ENCODE measurements at places on chromosomes 11 and 22. TPM values are rescaled to one million over a fixed set of nuclear protein-coding genes. Genes with fewer than 3 reads are reported as not detected.

The OR6A2 gene
- total RNA-seq: not detected

DNA sequence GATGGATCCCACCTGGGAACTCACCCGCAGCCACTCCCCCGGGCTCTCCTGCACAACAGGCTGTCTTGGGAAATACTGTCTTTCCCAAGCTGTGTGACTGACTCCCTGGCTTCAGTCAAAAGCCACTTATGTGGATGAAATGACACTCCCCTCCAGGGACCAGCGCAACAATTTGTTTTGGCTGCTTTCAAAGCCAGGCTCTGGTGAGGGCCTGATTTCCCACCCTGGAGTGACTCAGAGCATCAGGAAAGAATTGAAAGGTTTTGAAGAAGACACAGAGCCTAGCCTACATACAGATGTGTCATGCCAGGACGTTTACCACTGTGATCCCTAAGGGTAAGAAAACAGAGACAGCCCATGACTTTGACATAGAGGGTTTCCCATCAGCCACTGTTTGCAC, 550.5 kb downstream of the MIAT start:
- H3K4me3 ChIP-seq: no peak overlapping the region
- no peak for DNase-seq
- H3K4me1 ChIP-seq: peaks cover 4% of the 10 kb centered on the region

GRCh38 chr11:47857892-47858543, 9.9 kb upstream of the NUP160 start:
- no peaks in the 10 kb centered on the region for H3K36me3 ChIP-seq
- no peak overlapping the region for H3K27ac ChIP-seq
- DNase-seq: no peak

GRCh38 chr22:49192180-49192856, 635.4 kb downstream of the BRD1 start:
- H3K36me3 ChIP-seq: no peaks in the 10 kb centered on the region
- no peaks in the 10 kb centered on the region for H3K27me3 ChIP-seq
- no peaks in the 10 kb centered on the region for H3K4me1 ChIP-seq
- no peak overlapping the region for H3K27ac ChIP-seq

- no peak overlapping the region for H3K27ac ChIP-seq
- peak; percentile 66 for DNase-seq
- H3K4me3 ChIP-seq: no peak overlapping the region
- no peaks in the 10 kb centered on the region for H3K36me3 ChIP-seq
- no peaks in the 10 kb centered on the region for H3K27me3 ChIP-seq
Observed at GRCh38 chr22:42294034-42294985, 23.9 kb upstream of the TCF20 start.

The FUT4 gene
- 9.7 TPM for total RNA-seq

DNA sequence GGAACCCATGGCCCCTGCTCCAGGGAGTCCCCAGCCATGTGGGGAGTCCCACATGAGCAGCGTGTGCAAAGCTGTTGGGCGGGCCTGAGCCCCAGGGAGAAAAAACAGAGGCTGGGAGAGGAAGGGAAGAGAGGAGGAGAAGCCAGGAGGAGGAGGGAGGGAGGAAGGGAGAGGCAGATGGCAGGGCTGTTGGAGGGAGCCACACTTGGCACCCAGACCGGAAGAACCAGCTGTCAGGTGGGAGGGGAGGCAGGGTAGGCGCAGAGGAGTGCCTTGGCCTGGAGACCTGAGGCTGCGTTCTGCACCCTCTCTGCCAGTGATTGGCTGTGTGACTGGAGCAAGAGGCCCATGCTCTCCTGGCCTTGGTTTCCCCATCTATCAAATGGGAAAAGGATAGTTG, 6.7 kb downstream of the SYNGR1 start:
- no peaks in the 10 kb centered on the region for H3K4me1 ChIP-seq
- H3K36me3 ChIP-seq: no peaks in the 10 kb centered on the region
- H3K4me3 ChIP-seq: no peak overlapping the region
- no peaks in the 10 kb centered on the region for H3K27me3 ChIP-seq
- H3K27ac ChIP-seq: no peak overlapping the region

- H3K27me3 ChIP-seq: no peaks in the 10 kb centered on the region
- no peak overlapping the region for H3K27ac ChIP-seq
- no peaks in the 10 kb centered on the region for H3K4me1 ChIP-seq
- peak; percentile 61 for DNase-seq
Observed at GRCh38 chr11:117535201-117535849, 207.7 kb downstream of the CEP164 start.

DNA sequence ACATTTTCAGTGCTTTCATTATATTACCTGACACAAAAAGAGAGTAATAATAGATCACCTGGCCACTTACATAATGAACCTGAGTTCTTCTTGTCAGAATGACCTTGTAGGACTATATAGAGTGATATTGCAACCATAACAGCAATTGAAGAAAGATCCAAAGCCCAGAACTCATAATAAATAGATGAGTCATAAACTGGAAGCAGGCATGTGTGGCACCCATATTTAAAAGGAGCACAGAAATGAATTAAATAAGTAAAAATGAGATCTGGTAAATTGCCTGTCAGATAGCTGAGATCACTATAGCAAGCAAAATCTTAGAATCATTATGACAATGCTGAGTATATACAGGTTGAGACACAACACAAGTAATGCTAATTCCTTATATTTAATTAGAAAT, 331.8 kb downstream of the AASDHPPT start:
- no peak overlapping the region for H3K27ac ChIP-seq
- H3K36me3 ChIP-seq: no peaks in the 10 kb centered on the region
- no peak overlapping the region for H3K4me3 ChIP-seq
- H3K27me3 ChIP-seq: no peaks in the 10 kb centered on the region
- H3K4me1 ChIP-seq: no peaks in the 10 kb centered on the region

DNA sequence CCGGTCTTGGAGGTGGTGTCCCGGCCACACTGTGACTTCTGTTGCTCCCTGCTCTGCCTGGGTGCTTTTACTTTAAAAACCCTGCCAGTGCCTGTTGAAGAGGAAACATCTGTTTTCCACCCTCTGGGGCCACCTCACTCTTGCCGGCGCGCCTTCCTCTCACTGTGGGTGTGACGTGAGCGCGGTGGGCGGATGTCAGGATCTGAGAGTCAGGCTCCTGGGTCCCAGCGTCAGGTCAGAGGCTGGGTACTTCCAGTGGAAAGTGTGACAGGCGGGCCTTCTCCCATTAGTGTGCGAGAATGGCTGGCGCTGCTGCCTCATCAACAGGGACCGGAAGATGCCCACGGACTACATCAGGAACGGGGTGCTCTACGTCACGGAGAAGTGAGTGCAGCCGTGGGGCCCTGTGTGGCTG, 54.2 kb downstream of the GRAMD4 start:
- H3K4me3 ChIP-seq: no peak overlapping the region
- no peaks in the 10 kb centered on the region for H3K36me3 ChIP-seq
- peak; percentile 74 for DNase-seq
- H3K27me3 ChIP-seq: no peaks in the 10 kb centered on the region

DNA sequence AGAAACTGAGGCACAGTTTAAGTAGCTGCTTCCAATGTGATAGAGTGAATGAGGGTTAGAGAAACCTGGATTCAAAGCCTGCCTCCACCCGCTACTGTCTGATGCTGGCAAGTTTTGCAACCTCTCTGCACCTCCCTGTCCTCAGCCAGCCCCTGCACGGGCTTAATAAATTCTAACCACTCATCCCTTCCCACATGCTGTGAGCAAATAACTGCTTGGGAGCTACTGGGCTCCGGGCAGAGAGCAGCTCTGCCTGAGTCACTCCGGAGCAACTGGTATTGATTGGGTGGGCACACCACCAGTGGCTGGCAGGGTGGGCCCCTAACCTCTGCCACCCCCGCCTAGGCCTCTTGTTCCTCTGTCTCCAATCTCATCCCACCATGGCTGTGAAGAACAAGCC, 104.3 kb upstream of the SYT13 start:
- no peak overlapping the region for H3K27ac ChIP-seq
- no peaks in the 10 kb centered on the region for H3K27me3 ChIP-seq
- no peaks in the 10 kb centered on the region for H3K36me3 ChIP-seq
- no peak overlapping the region for H3K4me3 ChIP-seq
- no peak for DNase-seq

The IL17REL gene
- total RNA-seq: not detected

DNA sequence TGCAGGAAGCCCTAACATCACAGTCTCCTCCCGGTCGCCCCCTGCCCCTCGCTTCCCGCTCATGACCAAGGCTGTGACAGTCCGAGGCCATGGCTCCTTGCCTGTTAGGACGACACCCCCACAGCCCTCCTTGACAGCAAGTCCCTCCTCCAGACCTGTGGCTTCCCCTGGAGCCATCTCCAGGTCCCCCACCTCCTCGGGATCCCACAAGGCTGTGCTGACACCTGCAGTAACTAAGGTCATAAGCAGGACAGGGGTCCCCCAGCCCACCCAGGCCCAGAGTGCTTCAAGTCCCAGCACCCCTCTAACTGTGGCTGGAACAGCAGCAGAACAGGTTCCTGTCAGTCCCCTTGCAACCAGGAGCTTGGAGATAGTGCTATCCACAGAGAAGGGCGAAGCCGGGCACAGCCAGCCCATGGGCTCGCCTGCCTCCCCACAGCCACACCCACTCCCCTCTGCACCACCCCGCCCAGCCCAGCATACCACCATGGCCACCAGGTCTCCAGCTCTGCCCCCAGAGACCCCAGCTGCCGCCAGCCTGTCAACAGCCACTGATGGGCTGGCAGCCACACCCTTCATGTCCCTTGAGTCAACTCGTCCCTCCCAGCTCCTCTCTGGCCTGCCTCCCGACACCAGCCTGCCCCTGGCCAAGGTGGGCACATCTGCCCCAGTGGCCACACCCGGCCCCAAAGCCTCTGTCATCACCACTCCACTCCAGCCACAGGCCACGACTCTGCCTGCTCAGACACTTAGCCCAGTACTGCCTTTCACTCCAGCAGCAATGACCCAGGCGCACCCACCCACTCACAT, 63.2 kb downstream of the OTOG start:
- H3K36me3 ChIP-seq: no peaks in the 10 kb centered on the region
- H3K4me1 ChIP-seq: no peaks in the 10 kb centered on the region
- H3K27me3 ChIP-seq: no peaks in the 10 kb centered on the region
- no peak for DNase-seq

- no peaks in the 10 kb centered on the region for H3K27me3 ChIP-seq
- no peaks in the 10 kb centered on the region for H3K36me3 ChIP-seq
- DNase-seq: peak; percentile 81
Observed at GRCh38 chr11:118792570-118793124, 1.7 kb upstream of the DDX6 start.

The KDM4E gene
- not detected for total RNA-seq

- no peak for DNase-seq
- no peaks in the 10 kb centered on the region for H3K27me3 ChIP-seq
- H3K27ac ChIP-seq: no peak overlapping the region
Observed at GRCh38 chr11:43360361-43361032, 1.8 kb downstream of the TTC17 start.

DNA sequence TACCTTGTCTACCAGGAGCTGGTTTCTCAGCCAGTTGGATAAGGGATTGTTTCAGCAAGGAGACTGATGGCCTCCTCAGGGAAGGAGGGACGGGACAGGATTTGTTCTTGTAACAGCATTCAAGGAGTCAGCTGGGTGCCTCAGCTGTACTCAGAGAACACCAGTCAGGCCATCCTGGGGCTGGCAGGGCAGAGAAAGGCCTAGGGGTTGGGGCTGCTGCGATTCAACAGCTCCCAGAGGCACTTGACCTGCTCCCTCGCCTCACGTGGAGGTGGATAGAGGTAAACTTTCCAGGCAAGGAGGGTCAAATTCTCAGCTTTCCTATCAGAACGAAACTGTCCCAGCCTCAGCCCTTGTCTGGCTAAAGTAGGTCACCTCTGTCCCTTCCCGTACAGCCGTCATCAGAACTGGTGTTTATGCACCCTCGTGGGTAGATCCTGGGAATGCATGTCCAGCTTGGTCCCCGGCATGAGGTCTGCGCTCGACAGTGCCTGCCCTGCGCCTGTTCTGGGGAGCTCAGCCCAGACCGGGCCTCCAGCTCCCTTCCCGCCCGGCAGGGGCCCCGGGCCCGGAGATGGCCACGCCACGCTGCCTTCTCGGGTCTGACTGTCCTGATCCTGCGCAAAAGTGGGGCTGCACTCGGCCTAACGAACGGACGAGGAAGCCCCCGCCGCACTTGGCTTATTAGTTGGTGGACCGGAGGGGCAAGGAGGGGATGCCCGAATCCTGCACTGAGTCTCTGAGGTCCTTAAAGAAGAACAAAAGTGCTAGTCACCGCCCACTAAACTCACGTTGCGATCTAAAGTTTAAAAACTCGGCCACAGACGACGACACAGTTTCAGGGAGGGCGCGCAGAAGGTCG, 762 bp upstream of the CCDC134 start:
- no peaks in the 10 kb centered on the region for H3K4me1 ChIP-seq
- no peaks in the 10 kb centered on the region for H3K27me3 ChIP-seq
- H3K36me3 ChIP-seq: no peaks in the 10 kb centered on the region
- peak overlapping the region; percentile 6 for H3K4me3 ChIP-seq
- peak; percentile 49 for DNase-seq

GRCh38 chr11:61053191-61053590, 49.1 kb upstream of the CD5 start:
- no peaks in the 10 kb centered on the region for H3K36me3 ChIP-seq
- H3K4me3 ChIP-seq: no peak overlapping the region
- no peak overlapping the region for H3K27ac ChIP-seq
- DNase-seq: no peak
- no peaks in the 10 kb centered on the region for H3K4me1 ChIP-seq

- H3K27ac ChIP-seq: no peak overlapping the region
- H3K36me3 ChIP-seq: peaks cover 2% of the 10 kb centered on the region
- no peak for DNase-seq
- no peaks in the 10 kb centered on the region for H3K27me3 ChIP-seq
- no peak overlapping the region for H3K4me3 ChIP-seq
Observed at GRCh38 chr11:128093689-128094088, 493.7 kb downstream of the ETS1 start.

The ARSA gene
- total RNA-seq: 53.5 TPM

Measured in aorta (tissue), 5 donors.